ENCODE measurements at places on chromosomes 1 and 21.

DNA sequence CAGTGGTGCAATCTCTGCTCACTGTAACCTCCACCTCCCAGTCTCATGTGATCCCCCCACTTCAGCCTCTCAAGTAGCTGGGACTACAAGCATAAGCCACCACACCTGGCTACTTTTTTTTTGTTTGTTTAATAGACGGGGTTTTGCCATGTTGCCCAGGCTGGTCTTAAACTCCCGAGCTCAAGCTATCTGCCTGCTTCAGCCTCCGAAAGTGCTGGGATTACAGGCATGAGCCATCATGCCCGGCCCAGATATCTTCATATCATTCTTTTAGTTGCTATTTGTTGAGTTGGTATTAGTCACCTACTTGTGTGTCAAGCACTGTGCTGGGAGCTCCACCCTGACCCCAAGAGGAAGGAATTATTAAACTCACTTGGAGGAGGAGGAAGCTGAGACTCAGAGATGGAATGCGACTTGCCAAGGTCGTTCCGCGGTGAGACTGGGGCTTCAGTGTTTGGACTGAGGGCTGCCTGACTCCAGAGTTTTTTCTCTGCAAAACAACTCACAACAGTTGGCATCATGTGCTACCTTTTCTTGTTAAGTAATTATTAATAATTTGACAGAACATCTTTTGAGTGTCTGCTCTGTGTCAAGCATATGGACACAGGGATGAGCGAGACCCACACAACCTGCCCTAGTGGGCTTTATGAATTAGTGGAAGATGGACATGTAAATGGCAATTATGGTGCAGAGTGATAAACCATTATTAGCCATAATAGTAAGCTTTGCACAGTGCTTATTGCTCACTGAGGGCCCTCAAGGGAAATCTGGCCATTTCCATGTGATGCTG lies 132.0 kb downstream of the FOXD2 start:
- DNase-seq = peak; percentile 87

DNA sequence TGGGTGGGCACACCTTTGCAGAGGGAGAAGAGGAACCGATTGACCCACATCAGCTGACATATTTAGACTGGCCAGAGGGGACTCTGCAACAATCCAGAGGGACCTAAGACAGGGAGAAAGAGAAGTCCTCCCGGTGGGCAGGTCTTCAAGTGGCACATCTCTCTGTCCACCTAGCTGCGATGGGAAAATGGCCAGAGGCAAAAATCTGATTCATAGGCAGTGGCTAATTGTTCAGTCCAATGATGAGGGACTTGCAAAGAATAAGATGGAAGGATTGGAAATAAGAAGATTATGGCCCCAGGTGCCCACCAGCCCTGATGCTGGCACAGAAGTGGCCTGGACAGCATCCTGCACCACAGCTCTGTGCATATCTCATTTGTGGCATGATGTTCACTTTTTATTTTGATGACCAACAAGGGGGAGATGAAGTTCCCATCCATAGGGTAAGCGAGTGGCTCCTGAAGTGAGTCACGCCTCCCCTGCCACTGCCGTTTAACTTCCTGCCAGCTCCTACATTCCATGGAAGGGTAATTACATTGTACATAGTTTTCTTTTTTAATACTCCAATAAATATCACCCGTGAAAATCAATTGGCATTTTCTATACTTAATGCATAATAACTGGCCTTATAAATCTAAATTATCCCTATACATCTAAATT lies 659.6 kb downstream of the MATN1 start:
- DNase-seq = no peak

DNA sequence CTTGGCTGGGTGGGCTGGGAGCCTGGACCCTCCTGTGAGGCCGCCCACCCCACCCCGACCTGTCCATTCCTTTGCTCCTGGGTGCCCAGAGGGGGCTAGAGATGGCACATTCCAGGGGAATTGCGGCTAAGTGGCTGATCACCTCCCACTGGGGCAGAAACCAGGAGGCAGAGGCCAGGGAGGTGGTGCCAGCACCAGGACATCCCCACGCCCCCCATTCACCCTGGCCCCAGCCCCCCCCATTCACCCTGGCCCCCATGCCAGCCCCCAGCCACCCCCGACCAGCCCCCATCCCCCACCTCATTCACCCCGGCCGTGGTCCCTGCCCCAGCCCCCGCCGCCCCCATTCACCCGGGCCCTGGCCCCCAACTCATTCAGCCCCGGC lies 6.2 kb downstream of the C1QTNF12 start:
- no peak for DNase-seq

DNA sequence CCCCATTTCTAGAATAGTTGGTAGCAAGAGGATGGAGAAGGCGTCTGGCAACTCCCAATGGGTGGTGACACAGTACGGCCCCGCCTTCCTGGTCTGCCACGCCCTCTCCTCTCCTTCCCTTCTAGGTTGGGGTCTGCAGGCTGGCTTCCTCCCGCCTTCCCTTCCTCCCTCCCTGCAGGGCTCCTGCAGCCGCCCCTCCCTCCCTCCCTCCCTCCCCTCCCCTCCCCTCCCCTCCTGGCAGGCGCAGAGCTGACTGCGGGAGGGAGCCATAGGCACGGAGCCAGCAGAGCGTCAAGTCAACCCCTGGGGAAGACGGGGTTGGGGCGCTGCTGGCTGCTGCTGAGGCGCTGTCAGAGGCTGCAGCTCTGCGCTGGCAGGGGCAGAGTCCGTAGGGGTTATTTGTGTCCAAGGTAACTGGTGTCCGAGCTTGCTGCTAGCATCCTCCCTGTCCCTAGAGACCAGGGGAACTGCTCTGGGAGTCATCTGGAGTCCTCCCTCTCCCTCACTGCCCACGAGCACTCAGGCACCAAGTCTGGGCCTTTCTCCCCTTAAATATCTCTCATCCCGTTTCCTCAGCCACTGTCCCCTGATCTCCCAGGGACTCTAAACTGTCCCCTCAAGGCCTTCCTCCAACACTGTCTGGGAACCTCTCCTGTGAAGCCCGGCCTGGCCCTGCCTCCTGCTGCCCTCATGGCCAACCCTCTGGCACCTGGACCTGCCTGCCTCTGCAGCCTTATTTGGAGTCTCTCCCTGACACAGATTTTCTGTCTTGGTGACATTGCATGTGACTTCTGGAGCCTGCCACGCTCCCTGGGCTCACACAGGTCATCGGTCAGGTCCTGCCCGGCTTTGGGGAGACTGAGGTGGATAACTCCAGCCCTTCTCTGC lies 57.4 kb upstream of the ACOT11 start:
- DNase-seq = no peak

GRCh38 chr1:11967028-11967547 lies 13.2 kb upstream of the MFN2 start:
- DNase-seq = peak; percentile 39

- no peak for DNase-seq
Observed at GRCh38 chr1:169970114-169970513, 76.4 kb upstream of the SCYL3 start.

DNA sequence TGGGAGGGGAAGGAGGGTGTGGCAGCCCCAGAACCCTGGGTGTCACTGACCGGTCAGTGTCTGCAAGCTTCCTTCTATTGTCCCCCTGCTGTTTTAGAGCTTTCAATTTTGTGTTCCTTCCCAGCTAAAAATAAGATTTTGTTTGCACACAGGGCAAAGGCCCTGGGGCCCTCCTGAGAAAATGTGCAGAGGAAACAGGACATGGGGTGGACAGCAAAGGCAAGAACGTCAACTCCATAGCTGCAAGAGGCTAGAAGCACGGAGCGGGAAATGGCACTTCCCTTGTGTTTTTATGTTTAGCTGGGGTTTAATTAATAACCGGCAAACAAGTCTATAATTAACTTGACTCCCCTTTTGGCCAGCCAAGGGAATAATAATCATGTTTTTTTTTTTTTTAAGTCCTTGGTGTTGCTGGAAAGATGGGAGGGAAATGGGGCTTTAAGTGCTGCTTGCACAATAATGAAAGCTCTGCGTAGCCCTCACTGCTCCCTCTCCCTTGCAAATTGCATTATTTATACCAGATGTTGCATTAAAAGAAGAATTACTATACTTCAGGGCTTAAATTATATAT lies 261.4 kb upstream of the USP24 start:
- DNase-seq = peak; percentile 54

DNA sequence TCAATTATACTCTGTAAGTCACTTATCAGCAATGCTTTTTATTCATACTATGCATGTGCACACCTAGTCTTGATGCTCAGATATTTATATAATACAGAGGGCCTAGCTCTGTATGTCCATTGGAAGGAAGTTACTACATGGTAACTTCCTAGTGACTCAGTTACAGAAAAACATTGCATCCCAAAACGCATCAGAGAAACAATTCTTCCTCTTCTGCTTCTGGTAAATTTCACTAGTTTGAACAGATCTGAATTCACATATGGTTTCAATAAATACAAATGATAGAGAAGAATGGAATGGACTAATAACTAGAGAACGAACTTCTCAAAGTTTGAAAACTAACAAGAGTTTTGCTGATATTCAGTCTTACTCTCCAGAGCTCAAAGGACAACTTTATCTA lies 811.3 kb upstream of the ADGRL2 start:
- DNase-seq = peak; percentile 42

- DNase-seq = peak; percentile 33
Observed at GRCh38 chr1:30511991-30512913, 211.1 kb downstream of the MATN1 start.

GRCh38 chr1:214379236-214379970 lies 98.4 kb downstream of the SMYD2 start:
- DNase-seq = no peak

GRCh38 chr1:54842206-54842915 lies 41.2 kb upstream of the TTC22 start:
- peak; percentile 20 for DNase-seq

- no peak for DNase-seq
Observed at GRCh38 chr1:232384171-232384883, 245.6 kb downstream of the SIPA1L2 start.

DNA sequence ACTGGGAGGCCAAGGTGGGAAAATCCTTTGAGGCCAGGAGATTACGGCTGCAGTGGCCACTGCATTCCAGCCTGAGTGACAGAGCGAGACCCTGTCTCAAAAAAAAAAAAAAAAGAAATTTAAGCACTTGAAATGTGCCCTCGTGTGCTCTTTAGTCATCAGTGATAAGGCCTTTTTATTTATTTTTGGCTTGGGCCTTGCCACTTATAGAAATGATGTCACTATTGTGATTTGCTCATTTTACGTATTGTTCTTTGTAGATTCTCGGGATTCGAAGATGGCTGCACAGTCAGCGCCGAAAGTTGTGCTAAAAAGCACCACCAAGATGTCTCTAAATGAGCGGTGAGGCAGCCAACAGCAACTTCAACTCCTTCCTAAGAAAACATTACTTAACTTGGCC lies 2.4 kb downstream of the CHTOP start:
- DNase-seq = no peak

GRCh38 chr1:239744851-239745250 lies 346.8 kb upstream of the FMN2 start:
- no peak for DNase-seq

DNA sequence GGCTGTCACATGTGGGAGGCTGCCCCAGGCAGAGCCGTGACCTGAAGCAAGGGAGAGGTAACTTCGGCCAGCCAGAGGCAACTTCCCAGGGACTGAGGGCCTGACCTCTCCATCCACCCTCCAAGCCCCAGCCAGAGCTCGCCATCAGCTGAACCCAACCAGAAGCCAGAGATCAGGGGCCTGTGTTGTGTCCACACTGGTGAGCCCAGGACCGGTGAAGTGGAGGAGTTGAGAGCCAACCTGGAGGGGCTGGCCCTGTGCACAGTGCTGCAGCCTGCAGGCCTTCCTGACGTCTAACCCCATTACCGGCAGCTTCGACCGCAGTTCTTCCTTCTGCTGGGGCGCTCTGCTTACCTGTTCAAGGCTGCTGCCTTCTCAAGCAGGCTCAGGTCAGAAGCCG lies 19.6 kb upstream of the PDE9A start:
- DNase-seq = no peak

DNA sequence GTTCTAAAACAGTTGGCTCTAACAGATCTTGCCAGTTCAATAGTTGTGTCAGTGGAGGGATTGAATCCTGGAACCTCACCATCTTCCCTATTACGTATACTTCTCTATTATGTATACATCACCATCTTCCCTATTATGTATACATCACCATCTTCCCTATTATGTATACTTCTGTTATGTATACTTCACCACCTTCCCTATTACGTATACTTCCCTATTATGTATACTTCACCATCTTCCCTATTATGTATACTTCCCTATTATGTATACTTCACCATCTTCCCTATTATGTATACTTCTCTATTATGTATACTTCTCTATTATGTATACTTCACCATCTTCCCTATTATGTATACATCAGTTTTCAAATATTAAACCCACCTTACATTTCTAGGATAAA lies 34.4 kb upstream of the HP1BP3 start:
- DNase-seq = no peak

DNA sequence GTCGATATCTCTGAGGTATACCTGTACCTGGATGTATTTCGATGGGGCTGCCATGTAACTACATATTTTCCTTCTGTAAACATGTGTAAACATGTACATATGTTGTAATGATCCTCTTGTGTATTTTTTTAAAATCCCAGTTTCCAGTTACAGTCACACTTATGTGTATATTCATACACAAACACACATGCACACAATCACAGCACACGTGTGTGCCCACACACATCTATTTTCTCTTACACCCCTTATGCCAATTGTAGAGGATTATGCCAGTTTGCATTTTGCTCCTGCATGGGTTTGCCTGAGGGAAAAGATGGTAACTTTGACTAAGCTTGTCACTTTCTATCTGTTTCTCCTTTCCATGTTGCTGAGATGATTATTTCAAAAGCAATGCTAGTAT lies 10.1 kb downstream of the SYT14 start:
- no peak for DNase-seq

DNA sequence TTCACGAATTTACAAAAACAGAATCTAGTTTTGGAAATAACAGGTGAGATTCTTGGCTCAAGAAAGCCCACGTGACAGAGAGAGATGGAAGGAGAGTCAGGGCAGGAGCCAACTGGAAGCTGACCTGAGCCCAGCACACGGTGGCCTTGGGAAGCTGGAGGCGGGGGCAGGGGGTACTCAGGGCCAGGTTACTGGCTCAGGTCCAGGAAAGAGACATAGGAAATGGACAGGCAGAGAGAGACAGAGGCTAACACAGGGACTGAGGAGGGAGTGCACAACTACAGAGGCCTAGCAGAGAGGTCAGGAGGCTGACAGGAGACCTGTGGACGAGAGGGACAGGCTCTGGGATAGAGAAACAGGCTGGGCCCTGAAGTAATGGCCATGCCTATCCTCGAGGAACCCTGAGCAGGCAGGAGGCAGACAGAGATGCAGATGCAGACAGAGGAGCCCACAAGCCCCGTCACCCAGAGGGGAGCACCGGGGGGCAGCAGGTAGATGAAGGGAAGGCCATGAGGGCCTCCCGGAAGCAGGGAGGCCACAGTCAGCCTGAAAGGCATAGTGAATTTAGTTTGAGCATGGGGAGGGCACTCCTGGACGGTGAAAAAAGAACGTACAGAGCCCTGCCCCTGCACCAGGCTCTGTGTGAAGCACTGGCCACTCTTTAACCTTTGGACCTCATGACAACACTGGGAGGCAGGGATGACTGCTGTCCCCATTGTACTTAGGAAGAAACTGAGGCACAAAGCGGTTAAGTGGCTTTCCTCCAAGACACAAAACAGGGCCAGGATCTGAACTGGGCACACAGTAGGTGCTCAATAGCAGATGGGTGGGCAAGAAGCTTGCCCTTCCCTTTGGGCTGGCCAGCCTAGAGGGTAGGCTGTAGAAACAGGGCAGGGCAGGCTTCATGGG lies 230.1 kb downstream of the TRABD2B start:
- DNase-seq = no peak
